ENCODE measurements at places on chromosomes 6 and 20.

GRCh38 chr6:30885481-30885998, 1.2 kb downstream of the DDR1 start:
- DNase-seq = no peak

GRCh38 chr6:4678506-4679300, 97.5 kb upstream of the CDYL start:
- no peak for DNase-seq

GRCh38 chr6:71420095-71420692, 131.6 kb downstream of the OGFRL1 start:
- no peak for DNase-seq

- DNase-seq = no peak
Measured at GRCh38 chr6:167037762-167038161, 38.6 kb downstream of the CEP43 start.

- DNase-seq = no peak
Measured at GRCh38 chr6:40355532-40355931, 231.6 kb downstream of the LRFN2 start.

DNA sequence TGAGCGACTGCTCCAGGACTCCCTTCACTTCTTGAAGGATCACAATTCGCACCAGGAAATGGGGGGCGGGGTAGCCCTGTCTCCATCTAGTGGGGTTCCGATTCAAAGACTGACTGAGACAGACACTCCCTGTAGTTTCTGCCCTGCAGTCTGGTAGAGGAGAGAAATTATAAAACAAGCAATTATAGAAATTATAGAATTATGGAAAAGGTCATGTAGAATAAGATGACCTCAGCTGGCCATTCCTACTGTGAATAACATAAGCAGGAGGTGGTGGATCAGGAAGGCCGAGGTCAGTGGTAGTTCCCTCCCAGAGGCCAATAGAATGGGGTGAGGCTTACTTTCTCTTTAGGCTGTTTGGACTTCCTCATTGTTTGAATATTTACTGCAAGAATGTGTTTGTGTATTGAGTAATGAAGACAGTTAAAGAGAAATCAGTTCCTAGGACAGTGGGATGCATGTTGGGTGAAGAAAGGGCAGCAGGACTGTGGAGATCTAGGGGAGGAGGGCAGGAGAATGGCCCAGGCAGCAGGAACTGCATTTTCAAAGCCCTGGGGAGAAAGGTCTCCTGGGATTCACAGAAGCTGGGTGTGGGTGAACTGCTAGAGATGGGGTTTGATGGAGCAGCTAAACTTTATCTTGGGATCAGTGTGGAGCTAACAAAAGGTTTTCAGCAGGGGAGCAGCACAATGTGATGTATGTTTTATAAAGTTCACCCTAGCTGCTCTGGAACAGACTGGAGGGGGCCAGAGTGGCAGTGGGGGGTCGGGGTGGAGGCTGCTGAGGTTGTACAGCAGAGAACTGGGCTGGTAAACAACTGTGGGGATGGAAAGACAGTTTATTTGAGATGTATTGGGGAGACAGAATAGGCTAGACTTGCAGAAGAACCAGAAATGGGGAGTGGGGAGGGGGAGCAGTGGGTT, 2.1 kb downstream of the ZNF341 start:
- DNase-seq = no peak

DNA sequence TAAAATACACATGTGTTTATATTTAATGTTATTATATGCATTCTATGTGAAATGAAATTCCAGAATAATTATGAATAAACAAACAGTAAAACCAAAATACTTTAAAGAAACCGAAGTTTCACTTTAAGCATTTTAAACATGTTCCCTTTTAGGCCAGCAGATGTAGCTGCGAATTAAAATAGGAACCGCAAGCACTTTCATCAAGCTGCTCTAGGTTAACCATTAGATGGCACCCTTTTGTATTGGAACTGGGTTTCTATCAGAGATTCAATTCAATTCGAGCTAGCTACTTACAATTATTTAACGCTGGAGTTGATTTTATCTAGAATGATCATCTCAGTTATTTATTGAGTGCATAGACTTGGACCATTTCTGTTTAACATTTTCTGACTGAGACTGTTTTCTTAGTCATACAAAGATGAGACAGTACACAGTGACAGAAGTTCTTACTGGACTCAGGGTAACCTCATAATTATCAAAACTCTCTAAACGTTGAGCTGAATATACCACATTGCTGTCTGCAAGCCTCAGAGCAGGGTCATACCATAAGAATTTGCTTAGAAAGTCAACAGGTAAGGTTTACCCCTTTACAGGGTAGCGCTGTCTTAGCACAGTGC, 8.5 kb downstream of the TMEM242 start:
- DNase-seq = peak; percentile 42

DNA sequence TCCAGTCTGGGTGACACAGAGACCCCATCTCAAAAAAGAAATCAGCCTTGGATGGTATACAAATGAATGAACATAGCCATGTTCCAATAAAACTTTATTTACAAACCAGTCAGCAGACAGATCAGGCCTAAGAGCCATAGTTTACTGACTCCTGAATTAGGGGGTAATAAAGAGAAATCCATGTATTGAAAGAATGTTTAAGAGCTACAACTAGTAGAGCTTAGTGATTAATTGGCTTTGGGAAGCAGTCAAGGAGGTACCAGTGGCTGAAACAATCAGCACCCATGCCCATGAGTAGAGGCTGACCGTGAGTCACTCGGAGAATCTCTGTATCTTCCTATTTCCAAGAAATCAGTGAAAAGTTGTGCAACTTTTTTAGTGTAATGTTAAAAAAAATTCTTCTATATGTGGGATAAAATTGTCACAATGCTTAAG, 223.6 kb upstream of the RREB1 start:
- peak; percentile 52 for DNase-seq

- DNase-seq = peak; percentile 90
Measured at GRCh38 chr6:155244434-155244833, 19.4 kb upstream of the CLDN20 start.

GRCh38 chr6:28212510-28213212, 12.4 kb upstream of the ZSCAN9 start:
- DNase-seq = peak; percentile 87

DNA sequence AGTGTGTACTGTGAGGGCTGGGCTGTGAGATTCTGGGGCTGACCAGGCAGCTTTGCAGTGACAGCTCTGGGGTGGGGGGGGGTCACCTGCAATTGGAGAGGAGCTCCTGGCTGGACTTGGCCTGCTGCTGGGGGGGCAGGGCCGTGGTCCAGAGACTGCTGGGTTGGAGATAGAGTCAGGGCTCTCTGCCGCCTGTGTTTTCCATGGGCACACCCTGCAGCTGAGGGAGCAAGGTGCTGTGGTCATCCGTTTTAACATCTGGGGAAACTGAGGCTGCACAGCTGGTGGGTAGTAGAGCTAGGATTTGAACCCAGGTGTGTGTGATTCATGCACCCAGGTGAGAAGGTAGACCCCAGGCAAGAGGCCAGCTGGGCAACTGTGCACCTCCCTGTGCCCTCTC, 7.3 kb downstream of the DLGAP4 start:
- DNase-seq = no peak

- DNase-seq = no peak
Measured at GRCh38 chr6:33896391-33897188, 92.8 kb upstream of the MLN start.

Measured in retinal pigment epithelial cell (primary cell).